Activated CD4-positive, alpha-beta T cell treated with anti-CD3 and anti-CD28 coated beads for 1 hour (primary cell): ENCODE measurements at places on chromosomes 5 and 9.

DNA sequence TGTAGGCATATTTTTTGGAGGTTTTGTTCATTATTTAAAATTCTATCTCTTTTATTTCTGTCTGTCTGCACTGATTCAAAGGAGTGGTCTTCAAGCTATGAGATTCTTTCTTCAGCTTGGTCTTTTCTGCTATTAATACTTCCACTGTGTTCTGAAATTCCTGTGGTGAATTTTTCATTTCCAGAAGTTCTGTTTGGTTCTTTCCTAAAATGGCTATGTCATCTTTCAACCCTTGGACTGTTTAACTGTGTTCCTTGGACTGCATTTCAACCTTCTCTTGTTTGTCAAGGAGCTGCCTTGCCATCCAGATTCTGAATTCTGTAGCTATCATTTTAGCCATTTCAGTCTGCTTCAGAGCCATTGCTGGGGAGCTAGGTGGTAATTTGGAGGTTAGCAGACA lies 76.3 kb downstream of the CERT1 start:
- no peak for DNase-seq

- no peak for DNase-seq
Observed at GRCh38 chr9:5041390-5042115, 56.5 kb downstream of the JAK2 start.

DNA sequence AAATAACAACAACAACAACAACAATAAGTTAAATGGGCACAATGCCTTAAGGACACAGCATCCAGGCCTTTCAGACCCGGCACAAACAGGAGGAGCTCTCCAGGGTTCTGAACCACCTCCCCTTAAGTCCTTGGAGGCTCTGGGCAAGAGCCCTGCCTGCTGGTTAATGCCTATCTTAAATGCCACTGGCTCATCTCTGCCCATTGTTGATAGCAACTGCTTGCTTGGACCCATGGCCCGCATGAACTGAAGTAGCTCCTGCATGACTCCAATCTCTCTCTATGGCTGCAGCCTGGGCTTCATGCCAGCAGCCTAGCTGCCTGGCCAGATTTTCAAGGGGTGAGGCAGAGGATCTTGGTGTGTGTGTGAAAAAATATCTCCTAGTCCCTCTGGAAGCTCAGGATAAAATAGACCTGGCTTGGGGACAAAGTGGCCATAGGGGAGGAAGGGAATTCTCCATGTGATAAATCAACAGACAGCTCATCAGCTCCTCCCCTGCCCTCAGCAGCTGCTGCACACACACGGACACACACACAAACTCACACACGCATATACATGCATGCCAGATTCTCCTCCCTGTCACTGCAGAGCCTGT lies 27.4 kb downstream of the FAM219A start:
- DNase-seq, result no peak

DNA sequence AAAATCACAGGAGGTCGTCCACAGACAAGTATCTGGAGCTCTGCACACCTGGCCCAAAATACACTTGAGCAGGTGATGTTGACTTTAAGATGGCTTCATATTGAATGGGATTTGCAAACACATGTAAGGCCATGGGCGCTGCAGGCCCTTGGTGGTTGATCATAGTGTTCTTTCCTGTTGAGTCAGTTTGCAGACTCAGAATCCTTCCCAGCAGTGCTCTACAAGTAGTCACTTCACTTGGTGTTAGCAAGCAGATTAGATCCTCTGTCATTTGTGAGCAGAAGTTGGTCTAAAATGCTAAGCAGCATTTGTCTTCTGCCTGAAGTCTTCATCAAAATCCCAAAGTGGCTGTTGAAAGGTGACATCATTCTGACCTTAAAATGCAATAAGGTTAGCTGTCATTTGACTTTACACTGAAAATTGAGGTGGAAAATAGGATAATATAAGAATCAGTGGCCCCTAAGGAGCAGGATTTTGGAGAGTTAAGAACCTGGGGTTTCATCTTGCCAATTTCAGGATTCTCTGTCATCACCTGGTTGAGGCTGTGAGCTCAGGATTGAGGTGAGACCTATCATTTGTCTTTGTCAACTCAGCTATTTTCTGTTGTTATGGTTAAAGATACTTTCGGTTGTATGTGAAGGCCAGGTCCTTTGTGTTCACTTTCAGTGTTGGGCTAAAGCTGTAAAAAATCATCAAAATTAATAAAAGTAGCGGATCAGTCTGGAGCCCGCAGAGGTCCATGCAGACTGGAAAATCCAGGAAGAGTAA lies 114.5 kb downstream of the LRRC70 start:
- DNase-seq, result no peak

GRCh38 chr5:84764227-84764626 lies 379.5 kb upstream of the EDIL3 start:
- no peak for DNase-seq

DNA sequence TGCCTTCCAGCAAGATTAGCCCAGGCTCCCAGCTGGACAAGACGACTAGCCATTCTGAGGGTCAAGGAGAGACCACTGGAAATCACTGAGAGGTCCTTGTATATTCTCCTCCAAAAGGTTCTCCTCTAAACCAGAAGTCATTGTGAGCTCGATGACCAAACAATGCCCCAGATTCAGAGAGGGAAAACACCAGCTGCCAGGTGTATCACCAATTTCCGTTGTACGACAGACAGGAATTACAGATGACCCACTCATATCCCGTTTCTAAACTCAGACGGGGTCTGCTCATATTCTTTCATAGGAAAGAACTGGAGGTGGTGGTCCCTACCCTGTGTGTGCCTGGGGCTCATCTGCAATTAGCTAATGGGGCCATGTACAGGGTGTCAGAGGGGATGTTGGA lies 14.2 kb downstream of the FAXDC2 start:
- no peak for DNase-seq

- no peak for DNase-seq
Observed at GRCh38 chr5:128135286-128135685, 51.7 kb downstream of the SLC12A2 start.

DNA sequence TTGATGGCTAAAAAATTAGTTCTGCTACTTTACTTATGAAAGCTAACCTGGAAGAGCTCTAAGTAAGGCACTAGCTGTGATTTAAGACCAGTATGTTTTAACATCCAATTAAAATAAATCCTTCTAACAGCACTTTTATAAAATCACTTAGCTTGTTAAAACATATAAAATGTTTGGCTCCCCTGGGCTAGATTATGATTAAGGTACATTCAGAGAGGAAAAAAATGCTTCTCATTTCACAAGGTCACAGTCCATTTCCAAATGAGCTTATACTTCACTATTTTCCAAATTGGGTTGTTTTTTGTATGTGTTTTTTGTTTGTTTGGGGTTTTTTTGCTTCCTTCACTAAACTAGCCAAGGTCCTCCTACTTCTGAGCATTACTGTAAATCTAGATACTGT lies 875.0 kb upstream of the DMAC1 start:
- DNase-seq, result no peak

GRCh38 chr9:4997631-4998030 lies 12.6 kb downstream of the JAK2 start:
- no peak for DNase-seq

- DNase-seq, result no peak
Observed at GRCh38 chr5:109345699-109346098, 64.1 kb downstream of the PJA2 start.

GRCh38 chr9:100099722-100100042 lies 639 bp downstream of the INVS start:
- DNase-seq, result no peak

DNA sequence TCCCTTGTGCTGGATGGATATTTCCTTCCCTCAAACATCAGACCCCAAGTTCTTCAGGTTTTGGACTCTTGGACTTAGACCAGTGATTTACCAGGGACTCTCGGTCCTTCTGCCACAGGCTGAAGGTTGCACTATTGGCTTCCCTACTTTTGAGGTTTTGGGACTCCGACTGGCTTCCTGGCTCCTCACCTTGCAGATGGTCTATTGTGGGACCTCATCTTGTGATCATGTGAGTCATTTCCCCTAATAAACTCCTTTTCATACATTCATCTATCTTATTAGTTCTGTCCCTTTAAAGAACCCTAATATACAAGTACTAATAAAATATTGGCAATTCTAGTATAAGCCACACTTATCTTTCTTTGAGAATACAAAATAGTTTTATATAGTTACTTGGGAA lies 1078.9 kb downstream of the CDH12 start:
- no peak for DNase-seq

DNA sequence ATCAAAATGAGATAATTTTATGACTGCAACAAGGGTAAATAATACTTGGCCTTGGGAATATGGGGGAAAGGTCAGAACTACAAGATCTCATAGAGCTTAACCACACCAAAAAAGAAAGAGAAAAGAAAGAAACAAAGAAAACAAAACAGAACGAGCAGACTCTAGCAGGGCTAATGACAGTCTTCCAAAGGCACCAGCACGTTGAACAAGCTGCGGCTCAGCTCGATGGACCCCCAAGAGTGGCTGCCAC lies 689 bp downstream of the AK3 start:
- DNase-seq, result no peak

DNA sequence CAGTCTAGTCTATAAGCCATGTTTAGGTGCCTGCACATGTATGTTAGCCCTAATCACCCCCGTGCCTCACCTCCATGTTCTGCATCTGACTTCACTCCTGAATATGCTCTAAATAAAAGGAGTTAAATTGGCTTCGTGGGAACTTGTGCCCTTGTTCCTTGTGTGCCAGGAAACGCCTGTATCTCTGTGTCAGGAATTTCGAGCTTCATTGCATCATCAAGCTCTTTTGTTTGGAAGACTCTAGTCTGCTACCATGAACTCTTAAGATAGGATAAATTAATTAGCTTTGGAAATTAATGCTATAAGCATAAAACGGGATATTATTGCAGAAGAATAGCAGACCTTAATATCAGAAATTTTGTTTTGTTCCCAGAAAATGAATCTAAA lies 99.2 kb downstream of the ADCY2 start:
- DNase-seq, result no peak

DNA sequence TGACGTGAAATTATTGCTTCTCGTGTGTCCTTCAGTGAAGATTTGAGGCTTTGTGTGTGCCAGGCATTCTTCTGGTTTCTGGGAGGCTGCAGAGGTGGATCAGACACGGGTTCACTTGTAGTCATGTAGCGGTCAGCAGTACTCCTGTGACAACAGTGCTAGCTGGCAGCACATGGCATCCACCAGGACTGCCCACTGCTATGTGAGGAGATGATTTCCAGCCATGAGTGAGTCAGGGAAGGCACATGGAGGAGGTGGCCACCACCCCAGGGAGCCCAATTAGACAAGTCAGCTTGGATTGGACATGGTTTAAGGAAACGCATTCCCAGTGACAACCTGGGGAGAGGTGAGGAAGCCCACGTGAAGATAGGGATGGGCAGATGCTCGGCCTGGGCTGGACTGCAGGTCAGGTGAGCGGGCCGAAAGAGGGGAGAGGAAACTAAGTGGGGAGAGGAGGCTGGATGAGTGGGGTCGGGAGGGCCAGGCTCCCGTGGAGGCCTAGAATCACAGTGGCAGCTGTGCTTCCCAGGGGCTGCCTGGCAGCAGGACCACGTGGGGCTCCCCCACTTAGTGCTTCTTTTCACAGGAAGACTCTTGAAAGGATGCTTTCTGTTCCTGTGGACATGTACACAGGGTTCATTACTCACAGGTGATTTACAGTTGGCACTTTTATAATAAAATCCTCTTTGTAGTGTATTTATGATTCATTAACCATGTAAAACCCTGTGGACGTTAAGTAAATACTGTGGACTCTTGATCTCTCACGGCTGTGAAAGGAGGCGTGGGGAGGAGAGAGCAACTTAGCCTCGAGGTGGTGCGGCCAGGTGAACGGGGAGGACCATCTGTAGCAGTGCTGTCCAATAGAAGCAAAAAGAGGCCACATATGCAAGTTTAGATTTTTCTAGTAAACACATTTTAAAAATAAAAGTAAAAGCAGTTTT lies 80.0 kb upstream of the OTULINL start:
- no peak for DNase-seq

DNA sequence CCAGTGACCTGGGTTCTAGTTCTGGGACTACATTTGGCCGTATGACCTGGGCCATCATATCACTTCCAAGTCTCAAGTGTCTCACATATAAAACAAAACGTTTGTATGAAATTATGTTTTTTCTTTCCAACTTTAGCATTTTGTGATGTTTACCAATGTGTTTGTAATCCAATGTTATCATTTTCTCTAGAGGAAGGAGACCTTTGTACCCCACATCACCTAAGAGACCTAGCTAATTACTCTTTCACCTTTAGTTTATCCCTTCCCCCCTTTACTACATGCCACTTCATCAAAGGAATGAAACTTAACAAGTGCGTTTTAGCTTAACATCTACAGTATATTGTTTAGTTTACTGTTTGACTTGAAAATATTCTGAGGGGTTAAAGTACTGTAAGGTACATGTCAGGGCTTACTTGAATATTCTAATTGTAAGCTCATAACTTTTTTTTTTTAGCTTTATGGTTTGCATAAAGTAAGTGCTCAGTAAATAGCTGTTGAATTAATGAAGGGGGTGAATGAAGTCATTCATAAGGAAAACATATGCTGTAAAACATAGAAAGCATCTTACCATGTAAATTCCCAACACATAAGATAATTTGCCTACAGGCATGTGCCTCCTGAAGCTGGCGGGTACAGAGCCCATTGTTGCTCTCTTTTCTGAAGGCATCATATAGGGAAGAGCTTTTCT lies 2.9 kb downstream of the PIP5K1B start:
- no peak for DNase-seq

GRCh38 chr5:83473346-83474160 lies 2.0 kb downstream of the VCAN start:
- DNase-seq, result no peak

- DNase-seq, result no peak
Observed at GRCh38 chr5:15717001-15717400, 217.0 kb downstream of the FBXL7 start.

DNA sequence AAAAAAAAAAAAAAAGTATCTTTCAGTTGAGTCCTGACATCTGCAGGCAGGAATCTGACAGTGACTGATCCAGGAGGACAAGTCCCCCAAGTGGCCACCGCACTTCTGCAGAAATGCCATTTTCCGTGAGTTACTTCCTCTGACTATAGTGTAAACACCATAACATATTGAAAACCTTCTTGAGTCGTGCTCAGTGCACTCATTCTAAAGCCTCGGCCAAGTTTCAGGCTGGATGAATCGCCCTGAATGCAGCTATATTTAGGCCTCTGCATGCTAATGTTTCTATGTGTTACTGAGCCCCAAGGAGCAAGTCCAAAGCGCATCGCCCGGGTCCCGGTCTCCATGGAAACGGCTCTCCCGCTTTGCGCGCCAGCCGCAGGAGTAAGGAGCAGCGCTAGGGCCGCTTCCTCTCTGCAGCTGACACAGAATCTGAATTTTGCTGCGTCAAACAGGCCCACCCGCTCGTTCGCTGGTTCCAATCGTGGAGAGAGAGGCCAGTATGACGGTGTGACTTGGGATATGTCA lies 335.4 kb downstream of the MSX2 start:
- no peak for DNase-seq

- no peak for DNase-seq
Observed at GRCh38 chr5:132420706-132421272, 51.3 kb downstream of the SLC22A5 start.

- no peak for DNase-seq
Observed at GRCh38 chr9:128389395-128390149, 18.4 kb downstream of the URM1 start.

- DNase-seq, result no peak
Observed at GRCh38 chr9:131418143-131419025, 24.5 kb downstream of the PRRC2B start.
